ENCODE measurements at places on chromosomes 16 and 17.
A peak's percentile ranks its signal among the peaks of the same experiment; 100 is the strongest.

GRCh38 chr17:45977976-45978626, 20.9 kb upstream of the STH start:
- H3K27me3 ChIP-seq, result no peaks in the 10 kb centered on the region
- no peak for DNase-seq
- no peak overlapping the region for H3K27ac ChIP-seq

DNA sequence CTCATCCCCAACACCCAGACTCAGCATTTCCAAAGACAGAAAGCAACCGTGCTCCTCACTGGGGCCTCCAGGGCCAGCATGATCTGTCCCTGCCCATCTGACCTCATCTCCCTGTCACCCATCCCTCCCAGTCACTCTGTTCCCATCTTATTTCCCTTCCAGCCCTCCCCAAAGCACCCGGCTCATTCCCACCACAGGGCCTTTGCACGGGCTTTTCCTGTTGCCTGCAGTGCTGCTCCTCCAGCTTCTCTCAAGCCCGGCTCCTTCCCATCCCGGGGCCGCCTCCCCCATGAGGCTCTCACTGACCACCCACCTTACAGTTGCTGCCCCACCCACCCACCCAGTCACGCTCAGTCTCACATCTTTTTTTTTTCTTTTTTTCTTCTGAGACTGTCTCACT, 54.8 kb downstream of the RMI2 start:
- DNase-seq, result no peak
- peaks cover 5% of the 10 kb centered on the region for H3K4me1 ChIP-seq
- H3K27me3 ChIP-seq, result no peaks in the 10 kb centered on the region
- no peak overlapping the region for H3K4me3 ChIP-seq
- no peak overlapping the region for H3K27ac ChIP-seq
- H3K36me3 ChIP-seq, result no peaks in the 10 kb centered on the region

DNA sequence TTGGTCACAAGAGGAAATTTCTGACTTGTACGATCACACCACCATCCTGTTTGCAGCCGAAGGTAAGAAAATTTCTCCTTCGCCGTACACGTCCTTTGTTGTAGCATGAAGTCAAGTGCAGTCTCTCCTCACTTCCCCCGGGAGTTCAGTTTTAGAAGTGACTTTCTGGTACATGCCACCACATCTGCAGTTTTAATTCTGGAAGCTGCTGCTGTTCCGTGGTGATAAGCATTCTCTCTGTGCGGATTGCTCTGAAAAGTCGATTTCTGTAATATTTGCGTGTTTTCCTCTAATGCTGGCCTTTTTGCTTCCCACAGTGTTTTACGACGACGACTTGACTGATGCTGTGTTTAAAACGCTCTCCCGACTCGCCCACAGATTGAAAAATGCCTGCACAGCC, 20.6 kb downstream of the METTL22 start:
- no peak overlapping the region for H3K27ac ChIP-seq
- H3K4me1 ChIP-seq, result no peaks in the 10 kb centered on the region
- no peak for DNase-seq
- no peaks in the 10 kb centered on the region for H3K27me3 ChIP-seq
- H3K4me3 ChIP-seq, result no peak overlapping the region
- H3K36me3 ChIP-seq, result peaks cover 93% of the 10 kb centered on the region

DNA sequence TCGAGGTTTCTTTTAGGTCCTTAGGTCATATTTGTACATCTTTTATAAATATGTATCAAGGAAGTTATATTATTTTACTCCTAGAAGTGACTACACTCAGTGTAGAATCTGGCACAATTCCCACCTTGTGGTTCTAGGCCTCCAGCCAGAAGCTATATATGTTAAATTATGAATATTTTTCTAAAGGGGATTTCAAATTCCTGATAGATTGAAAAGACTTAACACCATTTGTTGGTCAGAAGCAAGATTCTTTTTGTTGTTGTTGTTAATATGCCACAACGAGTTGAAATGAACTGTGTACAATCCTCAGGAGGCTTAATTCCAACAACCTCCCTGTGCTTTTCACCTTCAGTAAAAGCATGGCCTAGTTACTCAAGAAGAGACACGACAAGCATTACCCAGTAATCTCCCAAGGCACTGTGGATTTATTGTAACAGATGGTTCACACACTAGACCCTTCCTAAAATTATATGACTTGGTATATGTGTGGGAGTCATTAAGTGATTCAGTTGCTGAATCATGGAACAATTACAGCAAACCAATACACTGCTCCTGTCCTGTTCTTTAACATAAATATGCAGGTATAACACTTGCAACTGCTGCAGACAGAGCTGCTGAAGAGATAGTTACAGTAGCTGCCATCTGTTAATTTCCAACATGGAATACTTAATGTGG, 964.4 kb upstream of the GOT2 start:
- DNase-seq, result no peak
- H3K27me3 ChIP-seq, result no peaks in the 10 kb centered on the region
- no peak overlapping the region for H3K27ac ChIP-seq
- no peaks in the 10 kb centered on the region for H3K36me3 ChIP-seq

GRCh38 chr17:40551879-40552768, 13.1 kb downstream of the CCR7 start:
- H3K4me1 ChIP-seq, result peaks cover 95% of the 10 kb centered on the region
- H3K27ac ChIP-seq, result peak overlapping the region; percentile 83
- peak; percentile 87 for DNase-seq
- H3K36me3 ChIP-seq, result no peaks in the 10 kb centered on the region

GRCh38 chr16:57985204-57986181, 14.6 kb upstream of the CNGB1 start:
- H3K27ac ChIP-seq, result no peak overlapping the region
- H3K4me1 ChIP-seq, result peaks cover 21% of the 10 kb centered on the region
- no peak for DNase-seq
- H3K4me3 ChIP-seq, result peak overlapping the region; percentile 65
- H3K27me3 ChIP-seq, result no peaks in the 10 kb centered on the region
